A673 (cell line): ENCODE measurements at places on chromosomes 6 and 20. TPM values are rescaled to one million over a fixed set of nuclear protein-coding genes. Genes with fewer than 3 reads are reported as not detected.

DNA sequence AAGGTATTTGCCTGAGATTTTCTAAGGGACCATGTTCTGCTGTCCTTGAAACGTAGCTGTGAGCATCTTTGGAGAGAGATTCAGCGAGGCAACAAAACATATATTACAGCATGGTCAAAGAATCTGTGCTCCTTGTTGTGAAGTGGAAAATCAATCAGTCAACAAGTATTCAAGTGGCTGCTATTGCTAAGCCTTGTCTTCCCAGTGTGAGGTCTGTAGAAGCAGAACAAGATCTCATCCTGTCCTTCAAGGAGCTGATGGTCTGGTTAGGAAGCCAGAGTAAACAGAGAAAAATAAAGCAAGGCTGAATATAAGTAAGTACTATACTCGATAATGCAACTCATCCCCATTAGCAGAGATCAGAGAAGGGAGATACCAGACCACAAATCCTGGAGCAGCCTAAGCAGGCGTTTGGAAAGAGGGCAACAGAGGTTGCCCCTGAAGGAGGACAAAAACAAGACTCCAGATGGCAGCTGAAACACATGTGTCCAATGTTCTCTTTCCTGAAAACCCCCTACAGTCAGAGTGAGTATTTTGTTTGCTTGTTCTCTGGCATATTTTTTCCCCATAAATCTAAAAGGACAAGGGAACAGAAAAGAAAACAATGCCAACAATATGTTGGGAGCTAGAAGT, 392.0 kb downstream of the SYNE1 start:
- no peak for DNase-seq

- DNase-seq: no peak
Observed at GRCh38 chr20:25197183-25197869, 1.8 kb downstream of the ENTPD6 start.

DNA sequence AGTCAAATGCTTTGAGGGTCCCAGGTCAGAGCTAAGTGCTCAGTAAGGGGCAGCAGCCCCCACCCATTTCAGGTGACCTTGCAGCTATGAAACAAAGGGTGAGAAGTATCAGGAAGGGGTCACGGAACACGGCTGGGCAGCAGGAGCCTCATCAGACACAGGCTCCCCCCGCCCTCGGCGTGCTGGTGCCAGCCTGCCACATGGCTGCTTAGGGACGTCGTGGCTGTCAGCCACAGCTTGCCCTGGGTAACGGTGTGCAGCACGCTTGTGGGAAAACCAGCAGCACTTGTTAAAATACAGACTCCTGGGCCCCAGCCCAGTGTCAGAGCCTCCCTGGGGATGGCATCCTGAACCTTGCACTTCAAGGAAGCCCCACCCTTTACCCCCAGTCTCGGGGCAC, 39.3 kb downstream of the SSR1 start:
- no peak for DNase-seq

DNA sequence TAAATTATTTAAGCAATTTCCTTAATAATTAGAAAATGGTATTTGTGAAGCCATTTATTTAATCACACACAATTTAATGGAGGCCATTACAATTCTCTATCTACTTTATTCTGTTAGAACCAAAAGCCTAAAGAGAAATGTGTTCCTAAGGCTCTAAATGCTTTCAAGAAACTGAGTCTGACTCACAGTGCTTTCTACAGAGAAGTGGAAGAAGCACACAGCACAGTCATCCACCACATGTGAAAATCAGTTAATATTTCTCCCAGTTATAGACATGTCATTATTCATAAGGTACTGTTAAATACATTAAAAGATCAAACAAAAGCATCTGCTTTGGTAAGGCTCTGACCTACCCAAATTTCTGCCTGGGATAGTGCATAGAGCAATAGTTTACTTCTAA, 214.4 kb downstream of the ALDH8A1 start:
- no peak for DNase-seq

- DNase-seq: no peak
Observed at GRCh38 chr20:57440678-57441509, 49.7 kb downstream of the RBM38 start.

GRCh38 chr6:65819152-65819551, 112.1 kb upstream of the EYS start:
- DNase-seq: no peak

DNA sequence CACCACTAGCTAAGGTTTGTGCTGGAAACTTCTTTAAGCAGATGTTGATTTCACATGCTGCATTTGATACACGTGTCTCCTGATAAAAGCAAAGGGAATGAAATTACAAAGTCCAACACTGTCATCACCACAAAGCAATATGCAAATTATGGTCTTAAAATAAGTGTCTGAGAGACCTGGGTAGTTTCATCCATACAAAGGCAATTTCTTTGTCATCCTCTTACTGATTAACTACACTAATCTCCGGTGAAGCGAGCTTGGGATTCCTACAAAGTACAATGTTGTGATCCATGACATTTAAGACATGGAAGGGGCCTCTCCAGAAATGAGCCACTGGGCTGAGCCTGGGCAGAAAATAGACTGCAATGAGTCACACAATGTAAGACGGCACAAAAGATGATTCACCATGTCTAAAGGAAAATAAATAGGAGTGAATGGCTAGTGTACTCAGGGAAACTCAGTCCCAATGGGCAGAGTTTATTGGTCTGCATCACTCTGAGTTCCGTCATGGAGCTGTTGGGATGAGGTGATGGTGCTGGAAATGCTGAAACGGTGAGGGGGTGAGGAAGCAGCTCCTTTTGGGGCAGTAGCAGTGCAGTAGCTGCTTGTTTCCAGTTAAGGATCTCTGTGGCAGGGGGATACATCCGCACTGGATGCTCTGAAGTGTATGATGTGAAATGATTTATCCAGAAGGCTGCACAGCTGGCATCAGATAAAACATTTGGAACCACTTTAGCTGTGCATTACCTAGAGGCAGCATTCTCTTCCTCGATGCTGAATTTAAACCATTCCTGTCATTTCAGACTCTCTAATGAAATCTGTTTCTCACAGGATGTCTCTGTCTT, 103.3 kb downstream of the IBTK start:
- DNase-seq: peak; percentile 72

DNA sequence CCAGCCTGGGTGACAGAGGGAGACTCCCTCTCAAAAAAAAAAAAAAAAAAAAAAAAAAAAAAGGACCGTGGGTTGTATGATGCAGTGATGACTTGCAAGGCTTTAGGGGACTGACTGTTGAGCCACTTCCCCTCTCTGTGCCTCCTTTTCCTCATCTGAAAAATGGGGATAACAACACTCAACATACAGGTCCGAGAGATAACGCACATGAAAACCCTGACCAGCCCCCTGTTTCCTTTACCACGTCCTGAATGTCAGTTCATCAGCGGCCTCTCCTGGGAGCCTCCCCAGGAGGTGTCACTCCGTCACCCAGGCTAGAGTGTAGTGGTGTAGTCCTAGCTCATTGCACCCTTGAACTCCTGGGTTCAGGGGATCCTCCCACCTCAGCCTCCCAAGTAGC, 3.9 kb downstream of the SLA2 start:
- no peak for DNase-seq

DNA sequence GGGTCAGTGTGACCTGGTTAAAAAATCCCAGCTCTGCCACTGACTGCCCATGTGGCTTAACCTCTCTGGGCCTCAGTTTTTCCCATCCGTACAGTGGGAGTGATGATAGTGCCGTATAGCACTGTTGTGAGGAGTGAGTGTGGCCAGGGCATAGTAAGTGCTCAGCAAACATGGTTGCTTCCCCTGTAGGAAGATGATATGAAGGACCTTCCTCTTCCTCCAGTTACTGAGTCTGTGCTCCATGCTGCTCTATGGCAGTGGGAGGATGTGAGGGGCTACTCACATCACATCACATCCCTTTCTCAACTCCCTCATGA, 13.1 kb downstream of the C6orf132 start:
- no peak for DNase-seq

GRCh38 chr6:149139782-149140136, 177.8 kb upstream of the TAB2 start:
- no peak for DNase-seq

- DNase-seq: no peak
Observed at GRCh38 chr6:46130666-46131065, 877 bp downstream of the ENPP4 start.

GRCh38 chr6:2245877-2246863, 765 bp upstream of the GMDS start:
- DNase-seq: peak; percentile 22

GRCh38 chr6:167116109-167116837, 6.6 kb upstream of the CCR6 start:
- no peak for DNase-seq

GRCh38 chr6:166862287-166862977, 93.9 kb downstream of the RNASET2 start:
- DNase-seq: peak; percentile 17

DNA sequence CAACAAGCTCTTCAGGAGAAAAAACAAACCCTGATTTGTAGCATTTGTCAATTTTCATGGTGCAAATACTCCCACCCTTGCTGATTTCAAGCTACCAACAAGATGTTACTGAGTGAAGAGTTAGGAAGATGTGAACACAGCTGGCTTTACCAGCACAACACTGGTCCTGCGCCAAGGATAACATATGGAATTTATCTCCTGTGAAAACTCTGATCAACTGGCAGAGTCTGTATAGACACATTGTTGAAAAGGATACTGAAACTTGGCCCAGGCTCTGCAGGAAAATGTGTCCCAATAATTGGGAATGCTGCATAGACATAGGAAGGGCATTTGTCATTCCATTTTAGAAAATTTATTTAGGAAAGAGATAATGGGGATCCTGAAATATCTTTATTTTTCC, 29.0 kb downstream of the OTOR start:
- no peak for DNase-seq

DNA sequence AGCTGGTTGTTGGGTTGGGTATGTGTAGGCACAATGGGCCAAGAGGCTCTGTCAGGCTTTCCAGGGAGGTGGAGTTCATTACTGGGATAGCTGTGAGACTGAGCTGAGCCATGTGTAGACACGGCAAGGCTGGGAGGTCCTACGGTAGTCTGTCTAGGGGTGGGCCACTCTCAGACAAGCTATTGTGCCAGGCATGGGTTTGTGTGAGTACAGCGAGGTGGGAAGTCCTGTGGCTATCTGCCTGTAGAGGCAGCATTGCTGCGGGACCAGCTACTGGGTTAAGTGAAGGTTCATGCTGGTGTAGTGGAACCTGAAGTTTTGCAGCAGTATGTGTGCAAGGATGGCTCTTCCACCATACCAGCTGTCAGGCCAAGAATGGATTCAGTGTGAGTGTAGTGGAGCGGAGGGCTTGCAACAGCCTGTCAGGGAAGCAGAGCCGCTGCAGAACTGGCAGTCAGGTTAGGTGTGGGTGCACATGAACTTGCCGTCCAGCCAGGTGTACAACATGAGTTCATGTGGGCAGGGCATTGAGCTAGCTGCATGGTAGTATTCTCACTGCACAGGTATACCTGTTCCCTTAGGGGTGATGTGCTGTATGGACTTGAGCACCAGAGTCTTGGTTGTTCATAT, 78.0 kb upstream of the CENPW start:
- DNase-seq: no peak

- DNase-seq: no peak
Observed at GRCh38 chr6:165799391-165800153, 136.5 kb upstream of the PDE10A start.

DNA sequence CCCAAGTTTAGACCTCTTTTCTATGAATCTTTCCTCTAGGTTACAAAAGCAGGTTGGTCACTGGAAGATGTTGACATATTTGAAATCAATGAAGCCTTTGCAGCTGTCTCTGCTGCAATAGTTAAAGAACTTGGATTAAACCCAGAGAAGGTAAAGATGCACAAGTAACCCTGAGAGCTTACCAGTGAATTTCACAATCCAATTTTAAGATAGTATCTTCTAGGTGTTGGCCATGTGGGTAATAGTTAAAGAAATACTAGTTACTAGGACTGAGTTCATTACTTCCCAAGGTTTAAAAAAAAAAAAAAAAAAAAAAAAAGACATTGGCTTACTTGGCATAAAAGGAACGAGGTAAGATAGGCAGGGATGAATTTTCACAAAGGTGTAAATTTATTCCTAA, 11.3 kb downstream of the TCP1 start:
- DNase-seq: no peak

- no peak for DNase-seq
Observed at GRCh38 chr6:9136141-9136822, 700.9 kb upstream of the SLC35B3 start.

DNA sequence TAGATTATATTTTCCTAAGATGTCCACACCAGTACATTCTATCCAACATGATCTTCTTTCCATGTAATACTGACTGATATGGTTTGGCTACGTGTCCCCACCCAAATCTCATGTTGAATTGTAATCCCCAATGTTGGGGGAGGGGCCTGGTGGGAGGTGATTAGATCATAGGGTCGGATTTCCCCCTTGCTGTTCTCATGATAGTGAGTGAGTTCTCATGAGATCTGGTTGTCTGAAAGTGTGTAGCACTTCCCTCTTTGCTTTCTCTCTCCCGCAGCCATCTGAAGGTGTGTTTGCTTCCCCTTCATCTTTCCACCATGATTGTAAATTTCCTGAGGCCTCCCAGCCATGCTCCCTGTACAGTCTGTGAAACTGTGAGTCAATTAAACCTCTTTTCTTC, 12.2 kb upstream of the HBS1L start:
- no peak for DNase-seq

DNA sequence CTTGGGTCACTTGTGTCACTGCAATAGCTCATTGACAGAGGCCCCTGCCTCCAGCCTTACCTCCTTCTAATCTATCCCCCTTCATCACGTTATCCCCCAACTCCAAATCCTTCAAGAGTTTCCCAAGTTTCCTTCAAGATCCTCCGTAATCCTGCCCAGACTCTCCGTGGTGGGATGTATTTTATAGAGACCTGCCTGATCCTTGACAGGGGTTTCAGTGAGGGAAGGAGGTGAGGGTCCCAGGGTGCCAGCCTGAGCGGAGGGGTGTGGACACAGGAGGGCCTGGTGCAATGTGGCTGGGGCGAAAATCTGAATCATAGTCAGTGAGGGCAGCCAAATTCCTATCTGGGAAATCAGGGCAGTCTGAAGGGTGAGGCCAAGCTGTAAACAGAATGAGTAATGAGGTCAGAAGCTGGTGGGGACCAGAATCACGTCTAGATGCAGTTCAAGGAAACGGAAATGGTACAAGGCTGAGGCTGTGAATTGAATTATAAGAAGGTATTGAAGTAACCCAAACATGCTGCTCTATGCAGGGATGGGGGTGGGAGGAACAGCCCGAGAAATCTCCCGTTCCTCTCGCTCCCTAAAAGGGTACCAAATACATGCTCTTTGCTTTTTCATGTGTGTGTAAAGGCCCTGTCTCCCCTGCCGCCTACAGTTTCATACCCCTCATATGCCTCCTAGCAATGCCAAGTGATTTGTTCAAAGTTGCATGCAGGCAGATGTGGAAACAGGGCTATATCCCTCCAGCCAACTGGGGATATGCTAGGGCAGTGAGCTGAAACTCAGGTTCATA, 35.4 kb upstream of the PIM1 start:
- DNase-seq: no peak

GRCh38 chr6:18165751-18166150, 10.5 kb downstream of the KDM1B start:
- DNase-seq: no peak

- DNase-seq: peak; percentile 55
Observed at GRCh38 chr6:92008757-92009502, 1410.4 kb downstream of the EPHA7 start.

Gene TBCC
- total RNA-seq: 29.4 and 31.3 TPM in 2 replicates

Gene ZBTB9
- total RNA-seq: 14.6 and 16.9 TPM in 2 replicates

Gene KIAA0408
- total RNA-seq: 27.7 and 34.7 TPM in 2 replicates

Gene PNPLA1
- 0.20 and 0.26 TPM in 2 replicates for total RNA-seq

Gene SIRPA
- 81.0 and 81.2 TPM in 2 replicates for total RNA-seq

Gene HLA-DQB1
- not detected in 2 replicates for total RNA-seq

Gene TSPO2
- total RNA-seq: not detected in 2 replicates
